ENCODE measurements at places on chromosomes 4 and X.
A peak's percentile ranks its signal among the peaks of the same experiment; 100 is the strongest.

GRCh38 chrX:10582215-10582733, 38.1 kb downstream of the MID1 start:
- DNase-seq, result no peak

DNA sequence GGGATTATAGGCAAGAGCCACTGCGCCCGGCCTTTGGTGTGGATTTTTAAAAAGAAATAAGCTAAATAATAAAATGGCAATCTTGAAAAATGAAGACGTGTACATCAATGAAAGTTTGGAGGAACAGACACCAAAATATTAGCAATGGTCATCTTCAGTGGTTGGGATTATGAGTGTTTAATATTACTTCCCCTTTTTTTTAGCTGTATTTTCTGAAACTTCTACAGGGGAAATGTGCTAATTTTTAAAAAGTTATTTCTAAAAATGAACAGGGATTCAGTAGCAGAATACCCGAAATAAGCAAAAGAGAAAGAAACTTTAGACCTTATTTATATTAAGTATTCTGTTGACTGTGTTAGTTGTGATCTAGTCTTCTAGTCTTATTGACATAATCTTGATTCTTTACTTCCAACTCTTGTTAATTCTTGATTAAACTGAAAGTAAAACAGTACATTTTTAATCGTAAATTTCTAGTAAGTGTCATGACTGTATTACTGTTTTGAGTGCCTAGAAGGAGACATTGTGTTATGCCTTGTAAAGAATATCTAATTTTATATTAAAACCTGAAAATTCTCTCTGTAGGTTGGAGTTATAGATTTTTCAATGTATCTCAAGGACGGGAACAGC, 51.3 kb downstream of the RUFY3 start:
- no peak for DNase-seq

- no peak for DNase-seq
Measured at GRCh38 chr4:1234309-1234695, 14.6 kb downstream of the CTBP1 start.

- DNase-seq, result no peak
Measured at GRCh38 chrX:123773258-123773988, 40.6 kb upstream of the THOC2 start.

DNA sequence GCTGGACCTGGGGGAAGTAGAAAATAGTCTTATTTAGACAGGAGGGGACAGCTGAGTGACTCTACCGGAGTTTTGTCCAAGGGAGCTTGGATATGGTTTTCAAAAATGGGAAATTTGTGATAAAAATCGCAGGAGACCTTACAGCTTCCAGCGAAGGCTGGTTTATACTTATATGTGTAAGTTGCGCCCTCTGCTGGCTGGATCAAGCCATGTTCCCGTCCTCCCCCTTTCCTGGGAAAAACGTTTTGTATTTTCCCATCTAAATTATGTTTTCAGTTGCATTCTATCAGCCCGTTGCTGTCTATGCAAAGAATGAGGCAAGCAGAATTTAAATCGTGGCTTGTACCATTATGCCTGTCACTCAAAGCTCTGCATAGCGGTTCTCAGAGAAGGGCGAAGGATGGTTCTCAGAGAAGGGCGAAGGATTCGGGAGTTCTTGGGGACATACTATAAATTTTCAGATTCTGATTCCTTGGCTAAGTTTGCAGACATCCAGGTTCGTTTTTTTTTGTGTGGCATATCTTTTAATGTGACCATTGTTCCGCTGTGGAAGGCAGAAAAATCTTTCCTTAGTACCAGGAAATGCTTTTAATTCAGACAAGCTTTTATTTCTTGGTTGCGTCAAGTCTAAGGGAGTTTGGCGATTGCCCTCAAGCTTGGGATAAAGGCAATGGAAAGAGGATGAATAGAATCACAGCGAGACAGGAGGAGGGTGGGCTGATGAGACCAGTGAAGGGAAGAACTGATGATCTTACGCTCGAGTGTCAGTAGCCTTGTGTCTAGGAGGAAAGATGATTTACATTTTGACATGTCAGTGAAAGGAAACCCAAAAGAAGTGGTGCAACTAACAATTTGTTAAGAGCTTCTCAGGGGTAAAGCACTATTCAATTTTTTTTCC, 128.5 kb upstream of the ARX start:
- DNase-seq, result peak; percentile 17

- no peak for DNase-seq
Measured at GRCh38 chr4:83151651-83152050, 37.1 kb upstream of the PLAC8 start.

GRCh38 chr4:8396762-8397406, 43.6 kb downstream of the ACOX3 start:
- no peak for DNase-seq

DNA sequence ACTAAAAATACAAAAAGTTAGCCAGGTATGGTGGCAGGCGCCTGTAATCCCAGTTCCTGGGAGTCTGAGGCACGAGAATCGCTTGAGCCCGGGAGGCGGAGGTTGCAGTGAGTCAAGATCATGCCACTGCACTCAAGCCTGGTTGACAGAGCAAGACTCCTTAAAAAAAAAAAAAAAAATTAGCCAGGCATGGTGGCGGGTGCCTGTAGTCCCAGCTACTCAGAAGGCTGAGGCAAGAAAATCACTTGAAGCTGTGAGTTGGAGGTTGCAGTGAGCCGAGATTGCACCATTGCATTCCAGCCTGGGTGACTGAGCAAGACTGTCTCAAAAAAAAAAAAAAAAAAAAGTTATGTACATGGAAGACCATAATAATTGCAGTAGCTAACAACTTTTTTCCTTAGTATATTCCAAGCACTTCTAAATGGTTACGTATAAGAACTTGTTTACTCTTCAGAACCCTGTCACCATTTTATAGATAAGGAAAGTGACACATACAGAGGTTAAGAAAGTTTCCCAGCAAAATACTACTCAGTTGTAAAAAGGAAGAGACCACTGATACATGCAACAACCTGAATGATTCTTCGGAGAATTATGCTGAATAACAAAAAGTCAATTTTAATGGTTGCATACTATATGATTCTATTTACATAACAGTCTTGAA, 24.5 kb downstream of the RUFY3 start:
- no peak for DNase-seq

DNA sequence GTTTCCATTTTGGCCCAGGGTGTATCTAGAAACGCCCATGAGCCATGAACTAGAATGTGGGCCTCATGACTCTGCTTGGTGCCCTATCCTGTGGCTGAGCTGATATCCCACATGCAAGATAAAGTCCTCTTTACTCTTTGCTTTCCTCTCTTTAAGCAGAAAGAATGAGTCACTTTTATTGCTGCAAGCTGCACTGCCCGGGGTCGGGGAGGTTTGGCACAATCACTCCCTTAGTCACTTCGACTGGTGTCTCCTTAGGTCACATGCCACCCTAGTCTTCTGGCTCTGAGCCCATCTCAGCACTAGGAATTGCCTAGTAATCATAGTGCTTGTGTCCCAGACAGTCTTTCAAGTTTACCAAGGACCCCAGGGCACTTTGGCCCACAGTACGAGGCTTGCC, 75.1 kb upstream of the CXorf66 start:
- no peak for DNase-seq

GRCh38 chr4:22869235-22869634, 176.5 kb downstream of the GBA3 start:
- DNase-seq, result no peak

DNA sequence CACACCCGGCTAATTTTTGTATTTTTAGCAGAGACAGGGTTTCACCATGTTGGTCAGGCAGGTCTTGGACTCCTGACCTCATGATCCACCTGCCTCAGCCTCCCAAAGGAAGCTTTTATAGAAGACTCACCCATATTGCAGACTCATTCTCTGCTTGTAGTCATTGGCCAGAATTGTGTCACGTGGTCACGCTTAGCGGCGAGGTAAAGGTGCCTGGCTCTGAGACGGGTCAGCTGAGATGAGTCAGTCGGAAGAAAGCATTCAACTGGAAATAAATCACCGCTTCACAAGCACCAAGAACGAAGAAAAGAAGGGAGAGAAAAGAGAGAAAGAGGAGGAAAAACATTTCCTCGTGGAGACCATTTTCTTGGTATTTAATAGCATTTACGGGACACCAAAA, 218.8 kb upstream of the NOCT start:
- no peak for DNase-seq

DNA sequence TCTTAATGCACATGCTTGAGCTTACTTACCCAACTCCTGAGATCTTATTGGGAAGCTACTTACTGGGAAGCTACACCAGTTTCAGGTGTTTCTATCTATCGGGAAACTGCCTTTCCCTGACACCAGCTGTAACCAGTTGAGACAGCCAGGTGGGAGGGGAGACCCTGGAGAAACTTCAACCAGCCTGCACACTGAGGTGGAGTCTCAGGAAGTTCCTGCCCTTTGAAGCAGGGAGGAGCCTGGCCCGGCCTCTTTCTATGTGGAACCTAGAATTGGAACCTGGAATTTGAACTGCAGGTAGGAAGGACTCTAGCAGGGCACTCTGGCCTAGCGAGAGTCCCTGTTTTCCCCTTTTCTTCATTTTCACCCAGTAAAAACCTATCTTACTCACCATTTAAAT, 425.8 kb upstream of the PABPC4L start:
- DNase-seq, result no peak

DNA sequence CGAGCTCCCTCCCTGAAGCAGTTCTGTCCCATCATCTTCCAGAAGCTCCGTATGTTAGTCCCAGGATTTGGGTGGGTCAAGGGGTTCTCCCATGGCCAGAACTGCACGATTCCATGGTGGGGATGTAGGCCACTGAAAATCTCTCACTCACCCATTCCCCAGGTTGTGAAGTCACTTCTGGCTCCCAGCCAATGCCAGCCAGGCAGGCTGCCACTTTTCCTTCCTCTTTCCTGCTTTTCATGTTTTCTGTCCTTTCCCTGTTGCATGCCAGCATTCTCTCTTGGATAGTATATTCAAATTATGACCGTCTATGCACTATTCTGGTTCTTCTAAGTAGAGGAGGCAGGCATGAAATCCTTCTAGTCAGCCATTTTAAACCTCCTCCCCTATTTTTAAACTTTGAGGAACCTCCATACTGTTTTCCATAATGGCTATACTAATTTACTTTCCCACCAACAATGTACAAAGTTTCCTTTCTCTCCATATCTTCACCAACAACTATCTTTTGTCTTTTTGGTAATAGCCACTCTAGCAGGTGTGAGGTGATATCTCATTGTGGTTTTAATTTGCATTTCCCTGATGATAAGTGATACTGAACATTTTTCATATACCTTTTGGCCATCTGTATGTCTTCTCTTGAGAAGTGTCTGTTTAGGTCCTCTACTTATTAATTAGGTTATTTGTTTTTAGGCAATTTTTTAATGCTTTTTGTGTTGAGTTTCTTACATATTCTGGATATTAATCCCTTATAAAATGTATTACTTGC, 182.1 kb upstream of the TET2 start:
- no peak for DNase-seq

GRCh38 chr4:2478229-2478628, 9.3 kb downstream of the RNF4 start:
- DNase-seq, result no peak

- no peak for DNase-seq
Measured at GRCh38 chr4:179867300-179867878, 2375.8 kb upstream of the TENM3 start.

GRCh38 chr4:112731715-112732114, 94.8 kb downstream of the LARP7 start:
- no peak for DNase-seq

GRCh38 chr4:41331224-41331623, 74.5 kb downstream of the UCHL1 start:
- no peak for DNase-seq

Measured in stimulated activated CD4-positive, alpha-beta T cell treated with anti-CD3 and anti-CD28 coated beads, Interleukin-1b, Interleukin-23, amount 100 ng/mL, for 4 hours (primary cell).